ENCODE measurements at places on chromosomes 13 and 19.

GRCh38 chr19:3383121-3383722, 16.8 kb downstream of the NFIC start:
- peak; percentile 71 for DNase-seq

- DNase-seq = no peak
Observed at GRCh38 chr13:76216729-76217128, 580.6 kb downstream of the LMO7 start.

DNA sequence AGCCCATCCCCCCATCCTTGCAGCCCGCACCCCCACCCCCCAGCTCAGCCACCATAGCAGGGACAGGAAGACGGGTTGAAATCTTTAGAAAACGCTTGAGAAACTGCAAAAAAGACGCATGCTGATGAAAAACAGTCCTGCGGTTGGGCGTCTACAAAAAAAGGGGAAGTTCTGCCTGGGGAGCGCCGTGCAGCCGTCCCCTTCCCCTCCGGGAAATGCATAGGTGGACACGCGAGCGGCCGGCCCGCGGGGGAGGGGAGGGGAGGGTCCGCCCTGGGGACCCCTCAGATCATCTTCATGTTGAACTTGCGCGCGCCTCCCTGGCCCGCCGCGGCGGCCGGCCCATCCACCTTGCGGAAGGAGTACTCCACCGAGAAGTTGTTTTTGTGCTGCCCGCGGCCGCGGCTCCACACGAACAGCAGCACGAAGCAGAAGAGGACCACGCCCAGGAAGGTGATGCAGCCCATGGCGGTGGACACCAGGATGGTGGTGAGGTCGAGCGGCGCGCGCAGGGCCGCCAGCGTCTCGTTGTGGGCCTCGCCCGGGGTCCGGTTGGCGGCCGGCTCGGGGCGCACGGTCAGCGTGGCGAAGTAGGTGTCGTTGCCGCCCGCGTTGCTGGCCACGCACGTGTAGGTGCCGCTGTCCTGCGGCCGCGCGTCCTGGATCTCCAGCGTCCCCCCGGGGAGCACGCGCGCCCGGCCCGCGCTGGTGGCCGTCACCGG, 7.9 kb upstream of the PEAK3 start:
- peak; percentile 63 for DNase-seq

GRCh38 chr19:6925801-6926751, 38.7 kb downstream of the ADGRE1 start:
- DNase-seq = no peak

Data from left ventricle myocardium superior (tissue), 1 donor.